Stimulated activated CD4-positive, alpha-beta T cell treated with anti-CD3 and anti-CD28 coated beads, TNF-alpha, amount 100 ng/mL, for 48 hours (primary cell): ENCODE measurements at places on chromosomes 12 and 14.

DNA sequence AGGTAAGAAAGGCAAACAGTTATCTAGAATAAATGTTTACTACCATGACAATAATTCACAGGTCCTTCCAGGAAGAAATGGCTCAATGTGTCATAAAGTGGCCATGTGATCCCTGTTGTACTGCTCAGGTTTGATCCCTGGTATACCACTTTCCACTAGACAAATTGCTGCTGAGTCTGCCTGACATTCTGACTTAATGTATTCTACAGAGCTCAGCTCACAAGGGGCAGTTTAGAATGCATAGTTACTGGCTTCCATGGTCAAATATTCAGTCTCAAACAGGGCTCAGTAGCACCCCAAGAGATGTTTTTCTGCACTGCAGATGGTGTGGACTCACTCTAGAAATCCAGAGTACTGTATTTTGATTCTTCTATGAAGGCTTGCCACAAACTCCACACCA is 21.8 kb downstream of the TSHR start:
- no peak for DNase-seq

- peak; percentile 43 for DNase-seq
Measured at GRCh38 chr14:71855399-71856036, 76.7 kb upstream of the RGS6 start.

- DNase-seq, result no peak
Measured at GRCh38 chr12:16562435-16562834, 43.5 kb downstream of the LMO3 start.

DNA sequence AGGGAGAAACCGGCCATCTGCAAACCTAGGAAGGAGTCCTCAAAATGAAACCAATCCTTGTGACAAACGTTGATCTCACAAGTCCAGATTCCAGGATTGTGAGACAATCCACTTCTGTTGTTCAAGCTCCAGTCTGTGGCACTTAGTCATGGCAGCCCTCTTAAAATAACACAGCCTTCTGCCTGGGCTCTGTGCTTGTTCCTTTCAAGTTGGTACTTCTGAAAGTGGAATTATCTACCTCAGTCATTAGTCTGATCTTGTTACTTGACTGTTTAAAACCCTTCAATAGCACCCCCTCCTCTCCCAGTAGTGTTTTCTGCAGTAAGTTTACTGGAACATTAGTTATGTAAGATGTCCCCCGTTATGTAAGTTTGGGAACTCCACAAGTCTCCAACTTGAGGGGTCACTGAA is 111.0 kb upstream of the HIF1A start:
- no peak for DNase-seq

- DNase-seq, result no peak
Measured at GRCh38 chr12:58629376-58629775, 290.9 kb downstream of the LRIG3 start.
